ENCODE measurements at places on chromosomes 5 and 9.

DNA sequence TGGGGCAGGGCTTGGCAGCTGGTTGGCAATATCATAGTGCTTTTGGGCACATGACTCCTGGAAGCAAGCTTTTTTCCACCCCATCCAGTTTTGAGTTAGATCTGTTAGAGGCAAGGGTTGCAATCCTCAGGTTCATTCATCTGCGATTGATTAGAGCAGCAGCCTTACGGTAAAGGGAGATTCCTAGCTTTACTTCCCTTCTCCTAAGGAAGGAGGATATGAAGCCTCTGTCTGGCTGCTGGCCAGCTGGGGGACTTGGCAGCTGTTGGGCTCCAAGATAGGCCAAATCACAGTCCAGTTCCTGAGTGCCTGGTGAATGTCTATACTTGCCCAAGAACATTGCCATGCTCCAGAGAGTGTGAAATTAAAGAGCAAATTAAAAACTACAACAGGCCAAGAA lies 113.4 kb upstream of the CCNH start:
- no peak for DNase-seq

DNA sequence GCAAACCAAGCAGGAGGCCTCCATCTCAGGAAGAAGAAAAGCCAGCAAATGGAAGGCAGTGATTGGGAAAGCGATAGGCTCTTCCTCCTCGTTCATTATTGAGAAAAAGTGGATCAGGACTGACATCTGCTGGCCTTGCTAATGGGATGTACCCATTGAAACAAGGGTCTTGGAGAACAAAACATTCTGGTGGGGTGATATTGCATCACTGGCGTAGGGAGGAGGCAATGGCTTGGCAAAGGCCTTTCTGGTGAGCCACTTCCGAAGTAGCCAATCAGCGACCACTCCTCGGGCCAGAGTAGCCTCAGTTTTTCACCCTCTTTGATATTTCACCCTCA lies 86.7 kb upstream of the NFIB start:
- DNase-seq, result no peak

- DNase-seq, result no peak
These were observed 10.8 kb downstream of the COL27A1 start for GRCh38 chr9:114166103-114166470.

- DNase-seq, result no peak
These were observed 596 bp upstream of the FGFR4 start for GRCh38 chr5:177085985-177086653.

- DNase-seq, result no peak
These were observed 7.5 kb downstream of the OR1K1 start for GRCh38 chr9:122807271-122807900.

GRCh38 chr9:98765256-98765655 lies 31.1 kb downstream of the ANKS6 start:
- DNase-seq, result no peak

DNA sequence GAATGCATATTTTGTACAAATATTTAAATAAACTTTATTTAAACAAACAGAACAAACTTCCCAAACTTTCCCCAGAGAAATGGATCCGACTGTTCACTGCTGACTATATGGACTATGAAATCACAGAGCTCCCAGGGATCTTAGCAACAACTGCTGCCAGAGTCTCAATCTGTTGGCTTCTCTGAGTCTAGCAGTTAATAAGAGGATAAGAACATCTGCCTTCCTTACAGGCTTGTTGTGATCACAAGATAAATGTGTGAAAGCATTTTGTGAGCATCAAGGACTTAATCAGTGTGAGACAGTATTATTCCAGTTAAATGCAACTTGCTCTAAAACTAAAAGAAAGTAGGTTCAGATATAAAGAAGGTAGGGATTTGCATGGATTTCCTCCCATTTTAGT lies 31.4 kb upstream of the MYOT start:
- no peak for DNase-seq

DNA sequence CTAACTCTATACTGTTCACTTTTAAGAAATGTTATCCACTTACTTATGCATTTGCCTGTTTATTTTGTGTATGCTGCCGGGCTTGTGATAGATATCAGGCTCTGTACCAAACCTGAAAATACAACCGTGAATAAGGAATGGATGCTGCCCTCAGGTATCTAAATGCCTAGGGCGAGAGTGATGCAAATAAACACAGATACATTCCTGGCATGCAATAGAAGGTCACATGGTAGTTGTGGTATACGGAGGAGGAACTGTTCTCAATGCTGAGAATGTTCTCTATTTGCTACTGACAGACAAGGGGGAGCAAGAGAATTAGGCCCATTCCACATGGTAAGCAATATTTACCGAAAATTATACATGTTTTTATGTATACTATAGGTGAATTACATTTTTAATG lies 227.8 kb downstream of the ICE1 start:
- DNase-seq, result no peak

DNA sequence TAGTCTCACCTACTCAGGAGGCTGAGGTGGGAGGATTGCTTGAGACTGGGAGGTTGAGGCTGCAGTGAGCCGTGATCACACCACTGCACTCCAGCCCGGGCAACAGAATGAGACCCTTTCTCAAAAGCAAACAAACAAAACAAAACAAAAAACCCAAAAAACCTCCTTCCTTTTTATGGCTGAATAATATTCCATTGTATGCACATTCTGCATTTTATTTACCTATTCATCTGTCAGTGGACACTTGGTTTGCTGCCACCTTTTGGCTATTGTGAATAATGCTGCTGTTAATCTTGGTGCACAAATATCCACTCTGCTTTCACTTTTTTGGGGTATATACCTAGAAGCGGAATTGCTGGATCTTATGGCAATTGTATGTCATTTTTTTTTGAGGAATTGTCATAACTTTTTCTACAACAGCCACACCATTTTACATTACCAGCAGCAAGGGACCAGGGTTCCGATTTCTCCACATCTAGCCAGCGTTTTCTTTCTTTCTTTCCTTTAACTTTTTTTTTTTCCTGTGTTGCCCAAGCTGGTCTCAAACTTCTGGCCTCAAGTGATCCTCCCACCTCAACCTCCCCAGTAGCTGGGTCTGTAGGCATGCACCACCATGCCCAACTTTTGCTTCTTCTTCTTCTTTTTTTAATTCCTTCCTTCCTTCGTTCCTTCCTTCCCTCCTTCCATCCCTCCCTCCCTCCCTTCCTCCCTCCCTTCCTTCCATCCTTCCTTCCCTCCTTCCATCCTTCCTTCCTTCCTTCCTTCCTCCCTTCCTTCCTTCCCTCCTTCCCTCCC lies 30.6 kb downstream of the NKX2-5 start:
- peak; percentile 54 for DNase-seq

- no peak for DNase-seq
These were observed 8.9 kb upstream of the NKX2-5 start for GRCh38 chr5:173243831-173244305.

- DNase-seq, result no peak
These were observed 17.9 kb upstream of the SPIN1 start for GRCh38 chr9:88370346-88370745.

DNA sequence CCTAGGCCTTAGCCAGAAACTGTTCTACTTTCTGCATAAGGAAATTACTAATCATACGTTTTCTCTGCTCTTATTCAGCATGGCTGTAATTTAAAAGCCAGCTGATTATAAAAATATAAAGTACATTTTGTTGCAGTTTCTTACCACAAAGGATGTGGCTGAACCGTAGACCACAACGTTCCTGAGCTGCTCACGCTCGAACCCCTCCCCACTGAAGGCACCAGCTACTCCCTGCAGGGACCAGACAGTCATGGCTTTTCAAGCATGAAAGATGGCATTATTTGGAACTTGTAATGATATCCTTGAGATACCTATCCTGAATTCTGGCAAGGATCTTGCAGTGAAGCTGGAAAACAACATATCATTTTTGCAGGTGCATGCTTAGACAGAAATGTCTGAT lies 91.8 kb upstream of the DMRT1 start:
- peak; percentile 26 for DNase-seq

DNA sequence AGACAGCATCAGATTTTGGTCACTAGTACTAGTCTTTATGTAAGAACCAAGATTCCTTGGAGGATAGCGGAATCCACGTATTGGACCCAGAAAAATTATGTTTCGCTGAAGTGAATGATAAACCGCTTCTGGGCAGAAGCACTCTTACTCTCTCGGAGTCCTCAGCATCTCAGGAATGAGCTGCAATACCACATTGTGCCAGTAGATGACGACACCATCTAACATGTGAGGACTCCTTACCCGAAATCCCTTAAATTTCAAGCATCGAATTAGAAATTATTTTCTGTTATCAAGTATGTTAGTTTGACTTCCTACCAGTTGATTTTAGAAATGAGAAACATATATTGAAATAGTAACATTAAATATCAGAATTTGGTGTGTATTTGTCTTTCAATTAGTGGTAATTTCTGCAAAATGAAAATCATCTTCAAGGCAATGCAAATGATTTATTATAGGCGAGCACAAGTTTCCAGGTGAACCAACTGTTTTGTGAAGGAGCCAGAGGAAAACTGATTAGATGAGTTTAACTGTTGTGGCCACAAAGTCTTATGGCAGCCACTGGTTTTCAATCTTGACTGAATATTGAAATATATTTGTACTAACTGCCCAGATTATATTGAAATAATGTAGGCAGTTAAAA lies 66.0 kb upstream of the CAMK4 start:
- DNase-seq, result peak; percentile 82

GRCh38 chr5:109452661-109453060 lies 42.9 kb upstream of the PJA2 start:
- no peak for DNase-seq

DNA sequence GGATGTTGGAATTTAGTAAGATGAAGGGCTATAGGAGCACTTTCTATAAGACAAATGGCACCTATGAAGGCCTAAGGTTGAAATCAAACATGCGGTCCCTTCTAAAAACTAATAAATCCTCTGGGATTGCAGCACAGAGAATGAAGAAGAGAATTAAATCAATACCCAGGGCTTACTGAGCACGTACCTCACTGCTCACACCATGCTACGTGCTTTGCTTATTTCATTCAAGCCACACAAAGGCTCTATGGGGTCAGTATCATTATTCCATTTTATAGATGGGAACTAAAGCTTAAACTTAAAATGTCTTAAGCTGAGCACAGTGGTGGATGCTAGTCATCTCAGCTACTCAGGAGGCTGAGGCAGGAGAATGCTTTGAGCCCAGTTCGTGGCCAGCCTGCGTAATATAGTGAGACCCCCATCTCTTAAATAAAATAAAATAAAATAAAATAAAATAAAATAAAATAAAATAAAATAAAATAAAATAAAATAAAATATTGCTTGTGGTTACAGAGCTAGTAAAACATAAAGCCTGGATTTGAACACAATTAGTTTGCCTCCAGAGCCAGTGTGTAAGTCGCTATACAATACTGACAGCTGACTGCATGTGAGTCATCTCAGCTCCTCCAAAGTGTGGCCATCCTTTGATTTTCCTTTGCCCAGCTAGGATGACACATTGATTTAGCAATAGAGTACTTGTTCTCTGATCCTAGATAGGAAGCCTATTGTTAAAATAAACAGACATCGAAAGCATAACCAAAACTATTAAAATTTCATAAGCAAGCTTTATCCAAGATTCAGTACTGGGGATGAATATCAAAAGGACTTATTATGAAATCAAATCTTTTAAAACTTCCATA lies 20.9 kb upstream of the DPYSL3 start:
- DNase-seq, result no peak

DNA sequence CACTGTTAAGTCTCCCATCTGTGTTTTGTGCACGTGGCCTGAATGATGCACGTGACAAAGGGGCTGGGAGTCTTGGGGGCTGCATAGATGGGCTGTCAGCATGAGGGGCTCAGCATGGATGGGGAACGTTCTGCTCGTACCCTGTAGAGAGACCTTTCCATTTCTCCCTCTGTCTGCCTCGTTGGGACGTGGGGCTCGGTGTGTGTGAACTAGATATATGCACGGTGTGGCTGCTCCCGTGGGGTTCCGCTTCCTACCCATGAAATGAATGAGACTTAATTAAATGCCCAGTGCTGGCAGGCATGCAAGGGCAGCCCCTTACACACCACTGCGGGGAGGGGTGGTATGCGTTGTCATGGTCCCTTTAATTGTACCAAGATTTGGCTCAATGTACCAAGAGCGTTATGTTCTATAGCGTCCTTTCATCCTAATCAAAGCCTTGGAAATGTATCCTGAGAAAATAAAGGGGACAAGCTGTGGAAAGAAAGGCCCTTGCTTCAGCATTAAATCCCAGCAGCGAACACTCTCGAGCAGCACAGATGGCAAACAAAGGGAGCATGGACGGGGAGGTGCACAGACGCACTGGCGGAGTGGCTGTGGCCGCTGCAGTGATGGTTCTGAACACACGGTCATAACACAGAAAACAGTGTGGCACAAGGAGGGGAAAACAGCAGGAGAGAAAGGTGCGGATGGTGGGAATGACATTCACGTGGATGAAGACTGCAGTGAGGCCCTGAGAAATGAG lies 66.8 kb downstream of the RASGEF1C start:
- no peak for DNase-seq

GRCh38 chr9:137717776-137718327 lies 99.0 kb downstream of the EHMT1 start:
- no peak for DNase-seq

GRCh38 chr5:149143470-149143869 lies 2.2 kb downstream of the ABLIM3 start:
- no peak for DNase-seq

GRCh38 chr5:75242067-75242466 lies 5.4 kb upstream of the ANKRD31 start:
- DNase-seq, result no peak

DNA sequence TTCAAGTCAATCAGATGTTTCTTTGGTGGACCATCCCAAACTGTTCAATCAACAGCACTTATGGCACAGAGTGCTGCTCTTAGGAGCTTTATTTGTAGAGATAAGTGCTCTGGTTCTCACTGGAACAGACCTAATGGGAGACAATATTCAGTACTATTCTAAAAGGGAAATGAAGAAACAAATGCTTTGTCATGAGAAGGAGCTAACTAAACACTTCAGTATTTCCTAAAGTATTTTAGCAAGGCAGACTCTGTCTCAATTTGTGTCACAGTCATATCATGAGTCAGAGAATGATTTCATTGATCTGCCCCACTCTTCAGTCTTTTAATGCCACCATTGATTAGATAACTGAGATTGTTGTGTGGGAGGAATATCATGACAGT lies 175.3 kb downstream of the SLF1 start:
- DNase-seq, result peak; percentile 8

DNA sequence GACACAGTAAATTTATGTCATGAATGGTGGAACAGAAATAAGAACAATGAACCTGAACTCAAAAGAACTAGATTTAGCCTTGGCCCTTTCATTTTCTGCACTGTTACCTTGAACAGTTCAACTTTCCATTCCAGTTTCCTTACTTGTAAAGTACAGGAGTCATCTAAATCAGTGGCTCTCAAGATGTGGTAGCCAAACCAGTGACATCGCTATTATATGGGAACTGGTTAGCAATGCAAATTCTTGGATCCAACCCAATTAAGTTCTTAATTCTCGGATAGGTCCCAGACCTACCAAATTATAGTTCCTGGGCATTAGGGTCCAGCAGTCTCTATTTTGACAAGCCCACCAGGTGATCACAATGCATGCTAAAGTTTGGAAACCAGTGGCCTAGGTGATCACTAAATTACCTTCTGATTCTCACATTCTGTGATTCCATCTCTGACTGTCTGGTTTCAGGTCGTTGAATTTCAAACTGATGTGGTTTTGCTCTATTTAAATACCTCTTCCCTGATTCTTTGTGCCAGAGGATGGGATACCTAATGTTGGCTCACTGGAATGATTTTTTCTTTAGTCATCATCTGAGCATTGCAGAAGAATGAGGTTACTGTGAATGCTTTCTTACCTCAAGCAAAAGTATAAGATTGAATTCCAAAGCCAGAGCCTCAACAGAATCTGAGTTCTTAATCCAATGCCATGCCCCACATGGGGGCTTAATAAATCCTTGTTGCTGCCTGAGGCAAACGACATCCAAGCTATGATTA lies 253.8 kb downstream of the ENC1 start:
- no peak for DNase-seq

Measured in CD4-positive, alpha-beta T cell treated with Interleukin-21 for 1 hour (primary cell).